ENCODE measurements at places on chromosomes 3 and 15. TPM values are rescaled to one million over a fixed set of nuclear protein-coding genes. Genes with fewer than 3 reads are reported as not detected.

Gene NR2F2
- total RNA-seq, result 128 TPM

Gene GRK7
- 0.11 TPM for total RNA-seq

GRCh38 chr15:33292717-33293307, 18.0 kb upstream of the RYR3 start:
- DNase-seq, result peak; percentile 48
- H3K27ac ChIP-seq, result no peak overlapping the region
- H3K27me3 ChIP-seq, result no peaks in the 10 kb centered on the region
- no peak overlapping the region for H3K4me3 ChIP-seq
- H3K36me3 ChIP-seq, result no peaks in the 10 kb centered on the region
- peaks cover 3% of the 10 kb centered on the region for H3K4me1 ChIP-seq

GRCh38 chr15:72113347-72114031, 4.5 kb downstream of the MYO9A start:
- H3K4me3 ChIP-seq, result no peak overlapping the region
- H3K27me3 ChIP-seq, result no peaks in the 10 kb centered on the region
- peaks cover 1% of the 10 kb centered on the region for H3K36me3 ChIP-seq
- DNase-seq, result no peak
- peaks cover 48% of the 10 kb centered on the region for H3K4me1 ChIP-seq

- H3K27me3 ChIP-seq, result no peaks in the 10 kb centered on the region
- no peak overlapping the region for H3K4me3 ChIP-seq
- H3K36me3 ChIP-seq, result no peaks in the 10 kb centered on the region
- DNase-seq, result no peak
These were observed 118.2 kb upstream of the RASGRP1 start for GRCh38 chr15:38682861-38683260.

- H3K36me3 ChIP-seq, result no peaks in the 10 kb centered on the region
- no peak for DNase-seq
- peaks cover 33% of the 10 kb centered on the region for H3K4me1 ChIP-seq
- H3K4me3 ChIP-seq, result no peak overlapping the region
- H3K27me3 ChIP-seq, result no peaks in the 10 kb centered on the region
These were observed 62.2 kb downstream of the ABTB1 start for GRCh38 chr3:127734754-127735473.

DNA sequence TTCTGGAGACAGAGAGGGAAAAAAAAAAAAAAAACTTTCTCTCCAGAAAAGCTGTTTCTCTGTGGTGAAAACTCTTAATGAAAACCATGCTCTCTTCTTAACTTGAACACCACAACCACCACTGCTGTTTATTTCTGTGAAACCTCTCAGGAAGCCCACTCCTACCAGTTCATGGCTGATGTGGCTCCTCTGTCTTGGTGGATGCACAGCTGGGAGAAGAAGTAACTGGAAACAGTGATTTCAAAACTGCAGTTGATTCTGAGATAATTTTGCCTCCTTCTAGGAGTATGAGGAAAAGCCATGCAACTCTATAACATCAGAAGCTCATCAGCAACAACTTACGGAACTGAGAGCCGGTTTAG, 40.2 kb upstream of the PYGO1 start:
- H3K27me3 ChIP-seq, result no peaks in the 10 kb centered on the region
- H3K4me1 ChIP-seq, result no peaks in the 10 kb centered on the region
- H3K27ac ChIP-seq, result no peak overlapping the region
- peaks cover 11% of the 10 kb centered on the region for H3K36me3 ChIP-seq
- no peak overlapping the region for H3K4me3 ChIP-seq

- peak overlapping the region; percentile 70 for H3K27ac ChIP-seq
- peaks cover 20% of the 10 kb centered on the region for H3K4me1 ChIP-seq
- H3K36me3 ChIP-seq, result peaks cover 8% of the 10 kb centered on the region
- H3K4me3 ChIP-seq, result no peak overlapping the region
- no peaks in the 10 kb centered on the region for H3K27me3 ChIP-seq
These were observed 209.2 kb downstream of the TBL1XR1 start for GRCh38 chr3:176987901-176988650.

GRCh38 chr3:167837466-167837865, 101.9 kb downstream of the SERPINI1 start:
- H3K4me1 ChIP-seq, result peaks cover 16% of the 10 kb centered on the region
- no peaks in the 10 kb centered on the region for H3K36me3 ChIP-seq
- DNase-seq, result no peak
- H3K4me3 ChIP-seq, result no peak overlapping the region
- peak overlapping the region; percentile 1 for H3K27ac ChIP-seq
- peaks cover 7% of the 10 kb centered on the region for H3K27me3 ChIP-seq

- H3K27ac ChIP-seq, result peak overlapping the region; percentile 97
- peaks cover 25% of the 10 kb centered on the region for H3K4me1 ChIP-seq
- DNase-seq, result peak; percentile 58
- H3K27me3 ChIP-seq, result peaks cover 16% of the 10 kb centered on the region
- peak overlapping the region; percentile 87 for H3K4me3 ChIP-seq
- no peaks in the 10 kb centered on the region for H3K36me3 ChIP-seq
These were observed 626 bp upstream of the PTPRG start for GRCh38 chr3:61560517-61561373.
